Mammary epithelial cell (primary cell): ENCODE measurements at places on chromosomes 11 and 22.

- DNase-seq = peak; percentile 33
Observed at GRCh38 chr22:43151251-43152002, at the start of gene TSPO. TSS of gene TSPO (plus strand) at chr22:43151559. CDS start at chr22:43159239, 7,680 bp downstream.

DNA sequence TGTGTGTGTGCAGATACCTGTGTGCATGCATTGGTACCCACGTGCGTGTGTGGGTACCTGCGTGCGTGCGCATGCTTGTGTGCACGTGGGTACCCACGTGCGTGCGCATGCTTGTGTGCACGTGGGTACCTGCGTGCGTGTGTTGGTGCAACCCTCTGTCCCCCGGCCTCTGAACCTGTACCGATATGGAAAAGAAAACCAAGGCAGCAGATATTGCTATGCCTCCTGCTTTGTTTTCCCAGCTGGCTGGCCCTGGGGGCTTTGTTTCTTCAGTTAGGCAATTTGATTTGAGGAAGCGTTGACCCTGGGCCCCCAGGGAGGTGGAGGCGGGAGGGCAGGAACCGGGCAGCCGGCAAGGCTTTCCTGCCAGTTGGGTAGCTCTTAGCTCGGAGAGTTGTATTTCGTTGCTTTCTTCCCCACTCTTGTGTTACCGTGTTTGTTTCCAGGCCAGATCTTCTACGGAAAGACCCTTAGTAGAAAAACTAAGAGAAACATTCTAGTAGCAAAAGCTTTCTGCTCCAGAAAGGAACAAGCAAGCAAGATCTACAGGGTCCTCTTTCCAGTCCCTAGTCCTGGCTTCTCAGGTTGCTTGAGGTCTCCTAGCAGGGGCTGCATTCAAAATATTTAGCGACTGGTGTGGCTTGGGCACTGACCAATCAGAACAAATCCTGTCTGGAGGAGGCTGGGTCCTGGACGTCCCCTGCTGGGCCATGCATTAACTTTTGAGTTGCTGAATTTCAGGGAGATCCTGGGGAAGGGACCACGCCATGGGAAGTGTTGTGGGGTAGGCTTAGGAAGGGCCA is 26.3 kb upstream of the SORL1-AS1 start:
- no peak for DNase-seq

DNA sequence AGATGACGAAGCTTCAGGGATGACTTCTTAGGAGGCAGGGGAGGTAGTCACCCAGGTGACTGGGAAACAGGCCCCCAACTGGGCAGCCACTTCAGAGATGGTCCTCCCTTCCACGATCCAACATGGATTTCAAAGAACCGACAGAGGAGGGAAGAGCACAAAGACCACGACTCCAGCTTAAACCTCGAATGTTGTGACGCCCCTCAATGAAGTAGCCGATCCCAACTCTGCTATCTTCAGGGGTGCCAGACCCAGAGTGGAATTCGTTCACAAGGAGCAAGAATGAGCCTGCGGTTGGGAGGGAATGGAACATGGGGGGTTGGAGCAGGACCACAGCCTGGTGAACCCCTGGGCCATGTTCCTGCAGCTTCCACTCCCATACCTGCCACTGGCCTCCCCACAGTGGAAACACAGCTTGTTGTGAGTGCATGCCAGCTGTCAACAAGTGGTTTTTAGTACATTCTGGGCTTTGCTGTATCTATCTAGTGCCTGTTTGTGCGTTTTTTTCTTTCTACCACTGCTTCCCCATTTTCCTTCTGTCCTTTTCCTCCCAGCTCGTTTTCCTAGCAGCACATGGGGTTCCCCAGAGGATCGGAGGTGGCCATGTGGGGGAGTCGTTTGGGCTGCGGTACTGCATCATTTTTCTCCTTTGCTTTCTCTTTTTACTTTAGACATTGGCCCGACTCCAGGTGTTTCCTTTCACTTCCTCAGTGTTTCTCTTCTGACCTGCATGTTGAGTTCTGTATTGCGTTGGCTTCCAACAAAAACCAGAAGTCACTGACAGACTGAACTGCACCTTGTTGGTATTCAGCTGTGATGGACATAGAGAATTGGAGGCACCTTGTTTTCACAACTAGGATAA is 65.8 kb downstream of the MORC2 start:
- no peak for DNase-seq

DNA sequence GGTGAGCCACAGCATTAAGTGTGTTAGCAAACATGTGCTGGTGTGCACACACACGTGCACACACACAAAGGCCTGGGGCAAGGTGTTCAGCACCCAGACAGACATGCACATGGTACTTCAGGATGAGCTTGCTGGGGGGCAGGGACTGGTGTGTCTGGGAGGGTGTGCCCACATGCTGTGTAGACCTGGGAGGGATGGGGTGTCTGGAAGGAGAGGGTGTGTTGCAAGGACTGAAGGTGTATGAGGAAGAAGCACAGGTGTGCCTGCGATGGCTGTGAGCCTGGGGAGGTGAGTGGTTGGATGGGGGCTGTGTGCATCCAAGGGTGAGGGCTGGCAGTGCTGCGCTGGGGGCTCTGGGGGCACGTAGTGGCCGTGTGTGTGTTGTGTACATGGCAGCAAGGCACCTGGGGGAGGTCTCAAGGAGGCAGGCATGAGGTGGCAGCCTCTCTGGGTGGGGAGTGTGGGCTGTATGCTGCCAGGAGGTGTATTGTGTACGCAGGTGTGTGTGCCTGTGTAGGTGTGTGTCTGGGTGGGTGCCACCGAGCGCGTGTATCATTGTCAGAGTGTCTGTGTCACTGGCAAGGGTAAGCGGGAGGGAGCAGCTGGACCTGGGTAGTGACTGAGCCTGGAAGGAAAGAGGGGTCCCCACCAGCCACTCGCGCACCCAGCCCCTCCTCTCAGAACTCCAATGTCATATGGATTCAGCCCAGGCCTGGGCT is 2.2 kb downstream of the NRXN2 start:
- DNase-seq = no peak

GRCh38 chr11:30172883-30173311 is 57.9 kb upstream of the FSHB start:
- no peak for DNase-seq

- peak; percentile 33 for DNase-seq
Observed at GRCh38 chr11:34600339-34601084, 20.4 kb upstream of the EHF start.

- peak; percentile 86 for DNase-seq
Observed at GRCh38 chr11:16883174-16883573, 131.0 kb downstream of the PLEKHA7 start.

GRCh38 chr11:107741044-107741823 is 29.4 kb upstream of the SLN start:
- DNase-seq = peak; percentile 14

- DNase-seq = no peak
Observed at GRCh38 chr11:105609832-105610781, at the start of gene GRIA4. TSS of gene GRIA4 (plus strand) at chr11:105610073. CDS start at chr11:105610998, 925 bp downstream.

DNA sequence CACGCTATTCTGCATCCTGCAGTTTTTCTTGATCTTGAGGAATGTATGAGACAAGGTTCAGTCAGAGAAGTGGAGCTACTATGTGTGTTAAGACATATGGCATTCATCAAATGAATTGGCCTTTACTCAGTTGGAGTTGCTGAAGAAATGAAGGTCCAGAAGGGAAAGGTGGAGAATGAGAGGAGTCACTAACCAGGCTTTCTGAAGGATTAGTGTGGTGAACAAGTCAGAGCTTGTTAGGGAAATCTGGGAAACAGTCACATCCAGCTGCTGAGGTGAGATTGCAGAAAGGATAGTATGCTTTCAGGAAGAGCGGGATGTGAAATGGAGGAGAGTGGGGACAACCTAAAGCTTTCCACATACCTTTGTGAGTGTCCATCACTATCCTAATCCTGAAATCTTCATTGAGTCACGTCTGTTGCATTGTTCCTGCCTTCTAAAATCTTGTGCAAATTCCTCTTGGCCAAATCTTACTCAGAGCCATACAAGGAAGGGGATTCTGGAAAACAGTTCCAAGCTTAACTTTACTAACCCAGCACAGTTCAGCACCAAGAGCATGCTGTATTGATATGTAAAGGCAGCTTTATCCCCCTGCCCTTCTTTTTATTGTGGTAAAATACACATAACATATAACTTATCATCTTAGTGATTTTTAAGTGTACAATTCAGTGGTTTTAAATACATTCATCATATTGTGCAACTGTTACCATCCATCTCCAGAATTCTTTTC is 11.4 kb upstream of the PITPNB start:
- DNase-seq = peak; percentile 87

- peak; percentile 86 for DNase-seq
Observed at GRCh38 chr11:100777103-100777502, 90.0 kb downstream of the ARHGAP42 start.

- no peak for DNase-seq
Observed at GRCh38 chr11:57545883-57546282, 8.5 kb downstream of the SMTNL1 start.

GRCh38 chr22:17281440-17281841 is 62.2 kb upstream of the ADA2 start:
- DNase-seq = no peak

- no peak for DNase-seq
Observed at GRCh38 chr22:35541254-35541748, 670 bp downstream of the RASD2 start.

DNA sequence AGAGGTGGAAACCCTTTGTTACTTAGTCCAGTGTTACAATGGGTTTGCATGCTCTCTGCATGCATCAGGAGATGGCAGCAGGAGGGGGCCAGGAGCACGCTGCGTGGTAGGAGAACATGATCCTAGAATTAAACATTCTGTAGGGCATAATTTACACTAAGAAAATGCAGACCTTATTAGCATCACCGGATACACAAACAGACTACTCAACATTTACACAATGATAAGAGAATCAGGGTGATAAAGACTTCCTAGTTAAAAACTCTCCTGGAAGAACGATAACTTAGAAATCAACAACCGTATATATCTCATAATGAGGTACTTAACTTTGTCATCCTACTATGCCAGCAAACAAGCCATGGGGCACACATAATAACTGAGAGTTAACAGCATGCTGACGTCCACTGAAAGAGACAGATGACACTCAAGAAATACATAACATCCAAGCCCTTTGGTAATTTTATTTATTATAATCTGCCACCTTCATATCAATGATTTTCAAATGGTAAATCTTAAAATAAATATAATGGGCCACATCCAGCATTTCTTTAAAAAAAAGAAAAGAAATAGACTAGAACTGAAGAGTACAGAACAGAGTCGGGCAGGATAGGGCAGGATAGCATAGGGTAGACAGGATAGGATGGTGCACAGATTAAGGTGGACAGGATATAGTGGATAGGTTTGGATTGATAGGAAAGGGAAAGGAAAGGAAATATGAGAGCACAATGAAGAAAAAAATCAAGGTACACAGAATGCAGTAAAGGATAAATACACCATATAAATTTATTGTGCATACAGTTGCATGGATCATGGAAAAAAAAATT is 27.5 kb downstream of the CADM1 start:
- DNase-seq = no peak

GRCh38 chr11:84211896-84212295 is 925.7 kb upstream of the CCDC90B start:
- DNase-seq = no peak

- no peak for DNase-seq
Observed at GRCh38 chr11:953512-953911, 27.8 kb downstream of the AP2A2 start.

- peak; percentile 87 for DNase-seq
Observed at GRCh38 chr11:110251836-110252235, 44.6 kb downstream of the RDX start.

DNA sequence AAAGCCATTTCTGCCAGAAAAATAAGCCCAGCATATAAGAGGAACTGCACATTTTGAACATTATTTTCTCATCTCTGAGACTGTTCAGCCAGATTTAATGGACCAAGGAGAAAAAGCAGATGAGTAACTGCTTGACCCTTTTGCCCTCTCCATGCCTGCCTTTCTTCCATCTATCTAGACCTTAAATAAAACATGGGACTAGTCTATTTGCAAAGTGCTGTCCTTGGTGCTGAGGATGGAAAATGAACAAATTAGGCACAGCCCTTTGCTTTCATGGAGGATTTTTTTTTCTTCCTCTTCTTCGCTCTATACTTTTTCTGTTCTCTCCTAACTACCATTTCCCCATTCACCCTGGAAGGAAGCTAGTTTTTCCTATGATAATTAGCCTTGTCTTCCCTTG is 361.3 kb downstream of the GRM5 start:
- peak; percentile 12 for DNase-seq

- no peak for DNase-seq
Observed at GRCh38 chr22:49689255-49689770, 138.4 kb downstream of the BRD1 start.

DNA sequence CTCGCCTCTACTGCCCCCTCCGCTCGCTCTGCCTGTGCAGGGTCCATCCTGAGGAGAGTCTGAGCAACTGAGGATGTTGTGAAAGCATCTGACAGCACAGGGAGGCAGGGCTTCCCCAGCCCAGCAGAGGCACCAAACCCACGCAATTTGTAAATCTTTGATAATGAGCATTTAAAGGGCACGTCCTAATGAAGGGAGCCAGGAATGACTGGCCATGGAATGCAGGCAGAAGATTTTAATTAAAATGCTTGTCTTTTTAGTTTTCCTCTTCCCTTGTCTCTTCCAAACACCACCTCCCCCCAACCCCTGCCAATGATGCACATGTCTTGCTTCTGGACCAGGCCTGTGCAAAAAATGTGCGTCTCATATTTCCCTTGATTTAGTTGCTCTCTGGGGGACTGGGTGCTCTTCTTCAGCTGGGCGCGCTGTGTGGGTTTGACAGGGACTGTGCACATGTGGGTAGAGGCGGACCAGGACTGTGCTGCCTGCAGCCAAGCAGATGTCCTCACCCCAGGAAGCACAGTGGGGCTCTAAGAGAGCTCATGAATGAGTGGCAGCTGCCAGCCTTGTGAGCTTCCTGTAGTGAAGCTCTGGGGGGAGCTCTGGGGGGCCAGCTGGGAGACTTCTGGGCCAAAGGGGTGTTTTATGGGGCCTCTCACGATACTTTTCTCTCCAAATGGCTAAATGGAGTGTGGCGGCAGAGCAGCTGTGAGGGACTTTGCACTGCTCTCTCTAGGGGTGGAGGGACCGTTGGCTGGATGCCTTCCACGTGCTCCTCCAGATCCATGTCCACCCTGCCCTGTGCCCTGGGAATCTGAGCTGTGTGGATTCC is 273.5 kb downstream of the ST3GAL4 start:
- no peak for DNase-seq

DNA sequence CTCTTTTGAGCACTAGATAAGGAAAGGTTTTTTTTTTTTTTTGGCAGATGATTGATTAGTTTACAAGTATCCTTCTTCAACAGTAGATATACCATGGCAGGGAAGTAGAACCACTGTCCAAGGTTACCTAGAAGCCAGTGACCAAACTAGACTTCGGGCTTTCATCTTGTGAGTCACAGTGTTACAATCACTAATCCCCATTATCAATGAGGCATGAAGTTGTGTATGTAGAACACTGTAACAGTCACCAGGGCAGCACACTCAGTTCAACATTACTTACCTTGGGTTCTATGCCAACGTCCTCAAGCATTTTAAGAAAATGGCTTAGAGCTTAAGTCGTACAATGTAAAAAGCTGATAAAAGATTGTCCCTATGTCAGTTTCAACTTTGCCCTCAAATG is 430.9 kb downstream of the ETS1 start:
- no peak for DNase-seq
